Heart right ventricle (tissue), 16 donors: ENCODE measurements at places on chromosomes 13 and 19.

DNA sequence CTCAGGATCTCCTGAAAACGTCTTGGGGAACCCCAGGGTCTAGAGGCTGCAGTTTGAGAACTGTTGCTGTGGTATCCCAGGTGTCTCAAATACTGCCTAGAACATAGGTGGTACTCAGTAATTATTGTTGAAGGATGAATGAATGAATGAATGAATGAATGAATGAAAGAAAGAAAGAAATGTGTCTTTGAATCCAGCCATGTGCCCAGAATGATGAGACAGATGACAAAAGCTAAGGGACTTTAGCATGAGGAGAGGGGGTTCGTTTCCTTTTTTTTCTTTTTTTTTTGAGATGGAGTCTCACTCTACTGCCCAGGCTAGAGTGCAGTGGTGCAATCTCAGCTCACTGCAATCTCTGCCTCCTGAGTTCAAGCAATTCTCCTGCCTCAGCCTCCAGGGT is 7.8 kb downstream of the LSR start:
- no peak for DNase-seq

DNA sequence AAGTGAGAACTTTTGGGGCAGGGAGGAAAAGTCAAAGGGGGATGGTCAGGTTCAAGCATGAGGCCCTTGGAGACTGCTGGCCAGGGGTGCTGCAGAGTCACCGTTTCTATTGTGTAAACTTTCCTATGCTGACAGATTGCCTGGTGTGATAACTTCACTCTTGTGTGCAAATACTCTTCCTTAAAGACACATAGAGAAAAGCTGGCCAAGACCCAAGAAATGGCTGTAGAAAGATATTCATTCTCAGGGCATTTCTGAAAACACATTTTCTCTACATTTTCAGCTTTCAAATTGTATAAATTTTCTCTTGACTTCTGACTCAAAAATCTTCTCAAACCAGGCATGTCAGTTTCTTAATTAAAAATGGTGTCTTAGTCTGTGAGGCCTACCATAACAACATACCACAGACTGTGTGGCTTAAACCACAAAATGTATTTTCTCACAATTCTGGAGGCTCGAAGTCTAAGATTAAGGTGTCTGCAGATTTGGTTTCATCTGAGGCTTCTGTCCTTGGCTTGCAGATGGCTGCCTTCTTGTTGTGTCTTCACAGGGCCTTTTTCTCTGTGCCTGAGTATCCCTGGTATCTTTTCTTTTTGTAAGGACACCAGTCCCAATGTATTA is 304.5 kb downstream of the KCNRG start:
- DNase-seq: peak; percentile 36

GRCh38 chr19:38880076-38880881 is 2.2 kb upstream of the RINL start:
- no peak for DNase-seq

GRCh38 chr13:97945342-97945741 is 8.1 kb upstream of the IPO5 start:
- no peak for DNase-seq

DNA sequence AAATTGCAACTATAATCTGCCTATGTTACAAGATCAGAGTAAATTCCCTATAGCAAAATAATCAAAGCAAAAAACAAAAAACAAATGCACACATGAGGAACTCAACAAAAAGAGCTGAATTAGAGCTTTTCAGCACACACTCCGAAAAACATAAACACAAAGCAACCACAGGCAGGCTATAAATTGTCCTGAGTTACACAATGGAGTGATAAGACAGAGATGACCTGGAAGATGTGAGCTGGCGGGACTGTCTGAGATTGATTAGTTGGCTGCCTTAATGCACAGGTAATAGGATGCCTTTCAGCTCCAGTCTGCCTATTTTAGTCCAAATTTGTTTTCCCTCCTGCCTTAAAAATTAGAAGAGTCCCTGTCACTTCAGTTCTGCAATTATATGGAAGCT is 159.0 kb upstream of the FNDC3A start:
- DNase-seq: no peak

GRCh38 chr13:27853335-27853734 is 61.1 kb downstream of the GSX1 start:
- no peak for DNase-seq

DNA sequence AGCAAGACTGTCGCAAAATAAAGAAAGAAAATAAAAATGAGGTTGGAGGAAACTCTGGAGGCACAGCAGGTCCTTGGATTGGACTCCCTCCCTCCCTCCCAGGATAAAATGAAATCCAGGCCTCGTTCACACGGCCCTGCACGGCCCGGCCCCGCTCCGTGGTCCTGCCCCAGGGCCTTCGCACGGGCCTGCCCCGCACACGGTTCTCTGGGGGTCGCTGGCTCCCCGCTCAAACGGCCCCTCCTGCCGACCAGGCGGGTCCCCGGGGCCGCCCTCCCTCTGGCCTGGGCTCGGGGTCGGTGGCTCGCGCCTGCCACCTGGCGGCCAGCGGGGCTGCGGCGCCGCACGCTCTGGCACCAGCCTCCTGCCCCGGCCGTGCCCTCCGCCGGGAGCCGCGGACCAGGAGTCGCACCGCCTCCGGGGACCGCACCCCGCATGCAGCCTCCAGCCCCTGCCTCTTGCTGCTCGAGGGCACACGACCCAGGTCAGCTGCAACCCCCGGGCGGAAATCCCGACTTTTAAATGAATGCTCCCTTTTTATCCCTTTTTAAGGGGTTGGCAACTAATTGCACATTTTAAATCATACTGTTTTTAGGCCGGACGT is 1.5 kb upstream of the WDR18 start:
- DNase-seq: peak; percentile 54

DNA sequence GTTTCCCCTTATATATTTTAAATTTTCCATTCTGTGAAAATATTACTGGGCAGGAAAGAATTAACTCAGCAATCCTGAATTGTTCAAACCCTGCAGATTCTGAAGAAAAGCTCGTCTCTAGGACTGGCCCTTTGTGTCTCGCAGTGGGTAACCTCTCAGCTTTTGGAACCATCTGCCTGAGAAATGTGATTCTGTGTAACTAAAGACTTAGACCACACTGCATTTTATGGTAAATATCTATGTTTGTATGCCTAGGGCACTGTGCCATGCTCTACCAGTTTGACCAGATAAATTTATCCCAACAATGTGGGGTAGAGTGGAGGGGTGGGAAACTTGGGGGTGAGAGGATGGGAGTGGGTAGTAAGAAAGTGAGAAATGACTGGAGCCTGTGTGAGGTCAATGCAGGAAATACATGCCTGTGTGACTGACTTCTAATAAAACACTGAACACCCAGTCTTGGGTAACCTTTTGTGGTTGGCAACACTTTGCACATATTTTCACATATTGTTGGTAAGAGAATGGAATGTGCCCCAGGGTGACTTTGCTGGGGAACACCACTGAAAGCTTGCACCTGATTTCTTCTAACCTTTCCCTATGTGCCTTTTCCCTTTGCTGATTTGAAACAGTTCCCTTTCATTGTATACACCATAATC is 1181.9 kb downstream of the OLFM4 start:
- DNase-seq: no peak

DNA sequence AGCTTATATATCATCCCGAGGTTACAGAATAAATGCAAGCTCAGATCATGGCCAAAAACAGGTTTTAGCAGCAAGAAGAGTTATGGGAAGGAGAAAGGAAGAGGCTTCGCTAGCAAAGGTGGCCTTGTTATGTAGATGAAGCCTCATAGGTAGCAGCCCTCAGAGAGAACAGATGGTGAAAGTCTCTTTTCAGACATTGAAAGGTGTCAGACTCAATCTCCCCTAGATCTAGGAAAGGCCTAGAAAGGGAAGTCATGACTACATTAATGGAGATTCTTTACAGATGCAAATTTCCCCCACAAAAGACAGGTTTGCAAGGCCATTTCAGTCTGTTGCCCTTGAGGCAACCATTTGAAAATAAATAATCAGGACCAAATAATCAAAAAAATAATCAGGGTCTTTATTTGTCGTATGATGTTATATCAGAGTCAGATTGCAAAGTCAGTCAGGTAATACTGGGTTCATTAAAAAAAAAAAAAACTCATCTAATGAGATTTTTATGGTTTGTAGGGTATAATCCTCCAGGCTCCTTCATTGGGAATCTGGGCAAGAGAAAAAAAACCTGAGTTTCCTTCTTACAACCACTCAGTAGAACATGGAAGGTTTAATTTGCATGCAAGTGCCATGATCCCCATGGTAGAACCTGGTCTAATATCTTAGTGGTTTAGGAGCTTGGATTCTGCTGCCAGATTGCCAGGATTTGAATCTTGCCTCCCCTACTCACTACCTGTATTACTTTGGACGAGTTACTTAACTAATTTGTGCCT is 50.8 kb upstream of the HTR2A start:
- no peak for DNase-seq

GRCh38 chr13:41897126-41897525 is 63.8 kb downstream of the VWA8 start:
- no peak for DNase-seq

DNA sequence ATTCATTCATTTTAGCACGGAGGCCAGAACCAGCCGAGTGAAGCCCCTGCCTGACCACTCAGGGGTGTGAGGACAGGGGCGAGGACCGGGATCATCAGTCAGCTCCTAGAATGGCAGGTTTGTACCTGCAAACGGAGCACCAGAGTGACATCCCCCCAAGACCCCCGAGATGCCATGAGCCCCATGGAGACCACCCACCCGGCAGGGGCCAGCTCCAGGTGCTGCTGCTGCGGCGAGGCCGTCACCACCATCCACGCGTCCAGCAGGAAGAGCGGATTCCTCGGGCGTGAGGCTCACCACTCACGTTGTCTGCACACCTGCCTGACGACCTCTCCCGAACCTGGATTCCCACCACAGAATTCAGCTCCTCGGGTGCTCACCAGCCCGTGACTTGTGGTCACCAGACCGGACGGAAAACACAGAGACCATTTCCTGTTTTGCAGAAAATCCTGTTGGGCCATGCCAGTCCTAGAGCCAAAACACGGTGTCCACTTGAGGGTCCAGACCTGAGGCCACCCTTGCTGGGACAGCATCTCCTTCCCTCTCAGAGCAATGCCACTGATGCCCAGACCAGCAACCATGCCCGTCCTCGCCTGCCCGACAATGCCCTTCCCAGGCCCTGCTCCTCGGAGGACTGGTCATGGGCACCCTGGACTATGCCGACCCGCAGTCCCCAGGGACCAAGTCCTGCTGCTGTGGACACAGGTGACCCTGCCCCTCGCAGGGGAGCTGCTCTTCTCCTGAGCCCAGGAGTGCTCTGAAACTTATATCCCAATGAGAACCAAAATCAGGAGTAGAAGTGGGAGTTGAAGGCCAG is 74.2 kb downstream of the RASA3 start:
- no peak for DNase-seq

GRCh38 chr19:23972161-23972560 is 57.5 kb downstream of the ZNF726 start:
- DNase-seq: no peak
